ENCODE measurements at places on chromosomes 2 and 18.

DNA sequence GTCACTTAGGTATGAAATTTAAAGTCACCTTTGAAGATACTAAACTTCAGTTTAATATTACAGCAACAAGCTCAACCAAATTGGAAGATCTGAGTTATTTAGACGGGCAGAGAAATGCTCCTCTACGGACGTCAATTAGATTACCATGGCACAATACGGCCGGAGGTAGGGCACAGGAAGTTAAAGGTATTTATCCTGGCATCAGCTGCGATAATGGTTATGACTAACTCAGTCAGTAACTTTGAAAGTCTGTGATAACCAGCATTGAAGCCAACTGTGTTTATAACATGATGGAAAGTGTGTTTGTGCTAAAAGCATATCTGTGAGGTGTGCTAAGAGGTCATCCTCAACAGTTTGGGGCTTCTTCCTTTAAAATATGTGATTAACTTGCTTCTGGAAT, 117.3 kb downstream of the WDSUB1 start:
- DNase-seq, result no peak

GRCh38 chr2:230660294-230661060, 52.2 kb upstream of the CAB39 start:
- DNase-seq, result peak; percentile 19

GRCh38 chr18:7334973-7335568, 104.2 kb downstream of the LRRC30 start:
- DNase-seq, result no peak

DNA sequence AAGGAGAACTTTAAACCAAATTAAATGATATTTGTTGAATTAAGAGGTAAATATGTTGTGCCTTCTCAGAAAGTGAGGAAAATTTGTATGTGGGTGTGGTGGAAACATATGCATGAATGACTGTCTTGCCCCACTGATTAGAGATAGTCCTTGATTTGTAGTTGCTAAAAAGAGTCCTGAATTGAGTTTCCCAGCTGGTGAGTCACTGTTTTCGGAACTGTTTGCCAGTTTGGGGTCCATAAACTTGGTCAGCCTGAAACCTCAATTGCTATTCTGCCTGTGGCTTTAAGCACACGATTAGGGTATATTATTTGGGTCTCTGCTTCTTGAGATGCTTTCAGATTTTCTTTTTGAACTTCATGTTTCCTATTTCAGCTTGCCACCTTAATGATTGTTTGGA, 53.3 kb downstream of the PIKFYVE start:
- no peak for DNase-seq

DNA sequence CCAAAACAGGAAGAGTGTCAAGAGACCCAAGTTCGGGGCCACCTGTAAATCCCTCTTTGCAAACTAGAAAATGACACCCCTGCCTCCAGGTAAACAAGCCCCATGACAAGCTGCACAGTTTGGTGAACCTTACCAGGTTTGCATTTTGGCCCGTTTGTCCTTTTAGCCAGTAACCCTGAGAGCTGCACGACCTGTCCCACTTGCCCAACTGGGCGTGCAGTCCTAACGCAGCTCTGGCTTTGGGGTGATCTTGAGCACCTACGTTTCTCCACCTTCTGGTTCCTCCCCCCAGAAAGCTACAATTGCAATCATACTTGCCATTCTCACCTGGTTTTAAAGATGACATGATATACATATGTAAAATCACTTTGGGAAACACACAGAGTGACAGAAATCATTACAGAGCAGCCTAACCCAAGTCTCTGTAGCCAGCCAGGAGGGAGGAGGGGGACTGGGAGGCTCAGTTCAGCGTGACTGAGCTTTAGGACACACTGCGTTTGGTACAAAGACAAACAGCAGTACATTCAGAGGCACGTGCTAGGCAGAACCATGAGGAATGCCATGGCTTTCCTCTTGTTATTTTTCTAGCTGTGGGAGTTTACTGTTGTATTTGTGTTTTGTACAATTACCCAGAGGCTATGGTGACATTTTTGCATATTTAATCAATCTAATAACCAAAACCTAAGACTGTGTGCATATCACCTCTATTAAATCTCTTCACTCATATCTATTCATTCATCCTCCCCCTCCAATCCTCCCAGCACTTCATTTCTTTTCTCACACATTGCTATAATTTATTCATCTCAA, 304.0 kb downstream of the IRS1 start:
- no peak for DNase-seq

DNA sequence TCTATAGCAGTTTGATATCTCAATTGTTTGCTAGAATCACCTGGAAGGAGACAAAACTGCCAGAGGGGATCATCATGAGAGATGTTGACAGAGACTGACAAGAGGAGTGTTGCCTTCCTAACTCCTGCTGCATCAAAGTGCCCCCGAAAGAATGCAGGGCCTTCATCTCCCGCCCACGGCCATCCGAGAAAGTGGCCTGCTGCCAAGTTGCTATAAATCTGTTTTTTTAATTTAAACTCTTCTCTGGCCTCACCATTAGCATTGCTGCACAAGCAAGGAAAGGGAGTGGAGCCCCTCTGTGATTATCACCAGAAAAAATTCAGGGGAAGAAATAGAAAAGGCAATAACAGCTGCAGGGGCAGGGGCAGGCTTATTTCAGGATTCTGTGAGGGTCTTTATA, 238.1 kb upstream of the EPHA4 start:
- no peak for DNase-seq

GRCh38 chr2:207008105-207008990, 69.0 kb downstream of the CPO start:
- no peak for DNase-seq

DNA sequence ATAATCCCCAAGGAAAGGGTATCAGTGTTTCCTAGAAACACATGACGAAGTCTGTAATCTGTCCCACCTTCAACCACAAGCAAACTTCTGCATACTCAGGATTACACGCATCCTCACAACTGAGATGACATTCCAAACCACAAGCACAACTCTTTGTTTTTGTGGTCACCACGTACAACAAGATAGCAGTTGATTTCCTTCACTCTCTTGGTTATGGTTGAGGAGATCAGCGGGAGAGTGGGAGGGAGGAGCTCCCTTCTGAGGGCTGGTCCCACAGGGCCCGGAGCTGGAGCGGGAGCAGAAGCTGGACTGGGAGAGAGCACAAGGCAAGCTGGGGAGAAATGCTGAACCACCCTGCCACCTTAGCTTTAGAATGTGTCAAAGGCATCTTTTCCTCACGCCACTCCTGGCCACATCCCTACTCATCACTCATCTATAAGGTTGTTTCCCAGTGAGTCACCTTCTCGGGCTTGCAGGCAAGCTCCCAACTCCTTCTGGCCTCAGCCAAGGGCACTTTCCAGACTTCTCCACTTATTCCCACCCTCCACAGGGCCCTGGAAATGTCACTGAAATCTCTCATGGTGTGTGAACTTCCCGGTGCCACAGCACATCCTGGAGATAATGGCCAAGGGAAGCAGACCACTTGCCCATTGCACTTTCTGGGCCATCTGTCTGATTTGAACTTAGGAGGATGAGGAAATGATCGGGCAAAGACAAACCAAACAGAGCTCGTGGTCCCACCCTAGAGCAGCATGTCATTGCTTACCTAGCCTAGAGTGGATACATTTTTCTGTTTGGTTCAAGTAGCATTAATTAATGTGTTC, 98.9 kb upstream of the LGALSL start:
- no peak for DNase-seq

DNA sequence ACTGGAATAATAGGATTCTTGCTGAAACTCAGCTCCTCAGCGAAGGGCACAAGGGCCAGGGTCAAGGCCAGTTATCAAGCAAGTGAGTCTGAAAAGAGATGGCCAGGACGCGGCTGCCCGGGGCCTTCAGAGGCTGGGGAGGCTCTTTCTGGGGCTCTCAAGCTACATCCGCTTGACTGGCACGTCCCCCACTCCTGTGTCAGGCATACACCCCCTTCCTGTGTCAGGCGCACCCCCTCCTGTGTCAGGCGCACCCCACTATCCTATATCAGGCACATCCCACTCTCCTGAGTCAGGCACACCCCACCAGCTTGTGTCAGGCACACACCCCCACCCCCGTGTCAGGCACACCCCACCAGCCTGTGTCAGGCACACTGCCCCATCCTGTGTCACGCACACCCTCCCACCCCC, 91.8 kb downstream of the TPO start:
- no peak for DNase-seq

- DNase-seq, result peak; percentile 33
These were observed 303.5 kb downstream of the HRH4 start for GRCh38 chr18:24763765-24764513.

GRCh38 chr18:61086657-61087056, 246.6 kb upstream of the CDH20 start:
- no peak for DNase-seq

DNA sequence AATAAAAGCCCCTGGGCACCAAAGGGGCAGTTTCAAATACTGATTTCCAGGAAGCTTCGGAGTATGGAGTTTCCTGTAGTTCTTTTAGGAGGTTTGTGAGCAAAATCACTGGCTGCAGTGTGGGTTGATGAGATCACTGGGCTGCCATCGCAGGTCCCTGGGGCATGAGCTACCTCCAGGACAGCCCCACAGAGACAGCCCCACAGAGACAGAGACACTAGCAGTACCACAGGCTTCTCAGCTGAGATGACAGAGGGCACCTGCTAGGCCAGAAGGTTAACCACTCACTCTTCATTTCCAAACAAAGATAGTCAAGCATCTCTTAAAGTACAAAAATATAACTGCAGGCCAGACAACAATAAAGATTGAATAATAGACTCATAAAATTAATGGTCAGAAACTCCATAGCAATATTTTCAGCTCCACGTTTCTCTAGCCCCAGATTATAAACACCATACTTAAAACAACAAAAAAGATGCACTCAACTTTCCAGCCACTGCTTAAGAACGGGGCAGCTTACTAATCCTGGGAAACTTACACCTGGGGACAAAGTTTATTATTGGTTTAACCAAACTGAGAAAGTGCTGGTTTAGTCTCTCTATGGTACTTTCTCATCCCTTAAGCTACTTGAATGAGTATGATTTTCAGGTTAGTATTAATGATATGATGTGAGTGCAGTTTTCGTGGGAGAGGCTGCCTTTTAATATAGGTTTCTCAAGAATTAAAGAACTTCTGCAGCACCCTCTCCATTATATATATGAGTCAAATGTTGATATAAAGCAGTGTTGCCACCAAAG, 11.6 kb downstream of the AFF3 start:
- no peak for DNase-seq

GRCh38 chr2:8527031-8527430, 154.8 kb upstream of the ID2 start:
- DNase-seq, result no peak

Measured in uterus (tissue), 4 donors.